ENCODE measurements at places on chromosomes 1 and 21. TPM values are rescaled to one million over a fixed set of nuclear protein-coding genes. Genes with fewer than 3 reads are reported as not detected.

Gene AMY1B
- total RNA-seq, result not detected

Gene SZT2
- total RNA-seq, result 50.3 TPM

Gene OR6N1
- not detected for total RNA-seq

Gene LRRN2
- total RNA-seq, result not detected

Gene SH3BGRL3
- 337 TPM for total RNA-seq

All from endothelial cell of umbilical vein (primary cell).